ENCODE measurements at places on chromosomes 3 and 15.

DNA sequence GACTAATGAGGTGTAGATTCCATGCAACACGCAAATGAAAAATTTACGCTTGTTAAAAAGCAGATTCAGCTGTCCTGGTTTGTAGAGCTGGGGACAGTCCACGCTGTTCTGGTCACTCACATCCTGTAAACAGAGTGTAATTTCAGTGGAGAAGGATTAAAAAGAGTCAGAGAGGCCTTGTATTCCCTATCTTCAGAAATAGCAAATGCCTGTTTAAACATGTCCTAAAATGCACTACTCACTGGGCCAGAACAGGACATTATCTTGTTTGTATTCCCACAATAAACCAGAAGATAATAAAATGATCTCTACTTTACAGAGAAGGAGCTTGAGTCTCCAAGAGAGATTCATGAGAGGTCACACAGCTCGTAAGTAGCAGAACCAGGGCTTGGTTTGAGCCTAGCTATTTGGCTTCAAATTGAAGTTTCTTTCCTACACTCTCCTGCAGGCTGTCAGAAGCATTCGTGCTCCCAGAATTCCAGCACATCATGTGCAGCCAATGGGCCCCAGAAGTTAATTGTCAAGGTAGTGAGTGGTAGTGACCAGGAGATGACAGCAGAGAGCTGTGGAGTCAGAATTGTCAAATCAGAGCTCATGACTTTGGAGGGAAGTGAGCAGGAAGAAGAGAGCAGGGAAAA lies 242.5 kb downstream of the ATP8B4 start:
- DNase-seq: no peak

DNA sequence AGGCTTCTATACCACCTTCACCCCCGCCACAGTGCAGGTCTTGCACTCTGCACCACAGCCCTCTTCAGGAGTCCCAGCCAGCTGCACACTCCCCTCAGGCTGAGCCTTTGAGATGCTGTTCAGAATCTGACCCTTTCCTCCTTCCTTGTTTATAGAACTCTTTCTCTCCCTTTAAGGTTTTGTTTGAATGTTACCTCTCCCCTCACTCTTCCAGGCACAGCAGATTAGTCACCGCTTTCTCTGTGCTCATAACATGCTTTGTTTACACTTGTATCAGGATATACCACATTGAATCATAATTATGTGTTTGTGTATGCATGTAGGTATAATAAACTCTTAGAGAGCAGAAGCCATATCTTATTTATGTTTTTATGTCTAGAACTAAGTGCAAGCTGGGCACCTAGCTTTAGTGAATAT lies 168.4 kb upstream of the BCL6 start:
- no peak for DNase-seq

GRCh38 chr3:174532776-174533175 lies 326.4 kb upstream of the NAALADL2 start:
- DNase-seq: no peak

GRCh38 chr15:80613762-80614365 lies 81.2 kb upstream of the ABHD17C start:
- DNase-seq: no peak

- DNase-seq: no peak
These were observed 303.0 kb downstream of the PLOD2 start for GRCh38 chr3:145857956-145858355.

DNA sequence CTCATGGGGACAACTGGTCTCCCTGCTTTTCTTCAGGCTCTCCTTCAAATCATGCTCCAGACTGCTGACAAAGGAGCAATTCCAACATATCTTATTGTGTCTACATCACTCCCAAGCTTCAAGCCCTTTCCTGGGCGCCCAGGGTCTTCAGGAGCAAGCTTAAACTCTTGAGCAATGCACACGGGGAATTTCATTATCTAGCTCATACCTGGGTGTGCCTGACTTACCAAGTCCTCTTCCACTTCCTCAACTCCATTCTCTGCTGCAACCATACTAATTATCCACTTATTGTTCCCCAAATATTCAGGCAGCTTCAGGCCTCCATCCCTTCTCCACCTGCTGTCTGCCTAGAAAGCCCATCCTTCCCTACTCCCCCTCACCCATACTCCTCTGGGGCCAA lies 50.6 kb downstream of the B3GNT5 start:
- DNase-seq: no peak

DNA sequence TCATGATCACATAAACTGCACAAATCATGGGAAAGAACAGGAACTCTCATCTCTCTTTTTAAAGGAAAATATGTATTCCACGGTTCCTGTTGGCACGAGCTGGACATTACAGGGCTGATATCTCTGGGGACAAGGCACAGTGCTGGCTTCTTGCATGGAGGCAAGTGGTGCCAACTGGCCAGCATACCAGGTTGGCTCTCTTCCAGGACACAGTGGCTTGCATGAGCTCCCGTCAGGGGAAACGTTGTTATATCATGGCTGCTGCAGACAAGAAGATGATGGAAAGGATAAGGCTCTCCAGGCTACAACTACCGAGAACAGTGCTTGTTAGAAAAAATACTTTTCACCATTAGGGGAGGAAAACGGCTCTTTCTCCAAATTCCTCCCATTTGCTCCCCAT lies 283.9 kb downstream of the RORA start:
- no peak for DNase-seq

- no peak for DNase-seq
These were observed 99.6 kb downstream of the FNDC3B start for GRCh38 chr3:172138792-172139507.

DNA sequence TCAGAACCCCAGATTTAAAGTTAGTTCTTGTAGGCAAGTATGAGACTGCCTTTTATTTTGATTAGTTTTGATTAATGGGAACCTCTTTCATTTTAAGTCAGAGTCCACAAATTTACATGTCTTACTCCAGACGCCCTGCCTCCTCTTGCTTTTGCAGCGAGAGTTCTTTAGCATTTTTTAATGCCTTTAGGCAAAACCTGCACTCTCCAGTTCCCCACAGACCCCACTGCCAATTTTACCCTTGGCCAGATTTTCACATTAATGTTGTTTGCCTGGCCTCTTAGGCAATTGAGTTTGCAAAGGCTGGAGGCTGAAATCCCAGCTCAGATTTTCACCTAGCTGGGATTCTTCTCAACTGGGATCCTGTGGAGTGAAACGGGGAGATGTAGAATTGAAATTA lies 85.8 kb downstream of the GAP43 start:
- DNase-seq: no peak

GRCh38 chr3:75631541-75631940 lies 32.6 kb upstream of the FRG2C start:
- DNase-seq: no peak

GRCh38 chr15:75213768-75214221 lies 12.1 kb downstream of the C15orf39 start:
- DNase-seq: no peak

- DNase-seq: no peak
These were observed 41.4 kb upstream of the BSN start for GRCh38 chr3:49512781-49513355.

DNA sequence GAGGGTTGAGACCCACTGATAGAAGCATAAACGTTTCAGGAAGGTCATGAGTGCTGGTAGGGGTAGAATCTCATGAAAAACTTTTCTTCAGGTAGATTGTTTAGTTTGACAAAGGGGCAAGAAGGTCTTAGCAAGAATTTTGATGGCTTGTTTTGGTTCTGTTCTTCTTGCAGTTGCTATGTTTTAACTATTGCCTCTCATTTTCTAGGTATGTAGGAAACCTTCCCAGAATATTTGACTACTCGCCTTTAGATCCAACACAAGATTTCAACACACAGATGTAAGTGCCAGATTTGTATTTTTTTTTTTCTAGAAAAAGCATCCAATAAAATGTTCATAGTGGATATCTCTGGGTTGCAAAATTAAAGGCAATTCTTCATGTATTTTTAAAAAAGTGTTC lies 77.1 kb downstream of the USP13 start:
- DNase-seq: no peak

DNA sequence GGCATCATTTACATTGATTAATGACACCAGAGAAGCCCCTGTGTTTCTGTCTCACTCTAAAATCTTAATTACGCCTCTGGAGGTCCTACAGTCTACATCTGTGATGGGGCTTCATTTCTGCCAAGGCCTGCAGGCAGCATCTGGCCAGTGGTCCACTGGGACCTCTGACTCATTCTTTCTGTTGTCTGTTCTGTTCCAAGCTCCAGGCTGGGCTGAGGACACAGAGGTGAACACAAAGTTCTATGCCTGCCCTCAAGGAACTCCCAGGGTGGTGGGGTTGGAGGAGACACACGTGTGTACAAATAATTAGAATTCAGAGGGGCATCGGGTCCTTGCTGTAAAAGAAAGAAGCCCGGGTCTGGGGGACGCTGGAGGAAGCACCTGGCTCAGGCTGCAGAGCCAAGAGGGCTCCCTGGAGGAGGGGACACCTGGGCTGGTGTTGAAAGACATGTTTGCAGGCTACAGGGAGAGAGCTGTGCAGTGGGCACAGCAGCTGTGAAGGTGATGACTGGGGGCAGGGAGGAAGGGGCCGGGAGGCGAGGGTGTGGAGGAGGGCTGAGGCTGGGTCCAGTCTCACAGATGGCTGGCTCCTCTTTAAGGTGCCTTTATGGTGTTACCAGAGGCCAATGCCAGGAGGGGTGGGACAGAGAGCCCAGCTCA lies 103.3 kb upstream of the PRR23E start:
- DNase-seq: no peak

GRCh38 chr15:76303909-76304308 lies 7.4 kb downstream of the ETFA start:
- DNase-seq: no peak

DNA sequence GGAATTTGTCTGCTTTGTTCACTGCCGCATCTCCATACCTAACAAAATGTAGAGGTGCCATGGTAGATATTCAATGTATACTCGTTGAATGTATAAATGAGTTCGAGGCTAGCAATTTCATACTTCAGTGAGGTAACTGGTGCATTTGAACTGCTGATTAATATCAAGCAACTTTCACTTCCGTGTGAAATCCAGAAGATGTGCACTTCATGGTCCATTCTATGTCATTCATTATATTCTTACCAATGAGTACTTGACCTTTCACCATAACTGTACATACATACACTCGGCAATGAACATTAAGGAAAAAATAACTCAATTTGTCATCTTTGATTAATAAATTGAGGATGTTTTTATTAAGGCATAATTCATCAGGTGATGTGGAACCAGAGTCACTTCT lies 598.5 kb downstream of the ZNF385D start:
- no peak for DNase-seq

DNA sequence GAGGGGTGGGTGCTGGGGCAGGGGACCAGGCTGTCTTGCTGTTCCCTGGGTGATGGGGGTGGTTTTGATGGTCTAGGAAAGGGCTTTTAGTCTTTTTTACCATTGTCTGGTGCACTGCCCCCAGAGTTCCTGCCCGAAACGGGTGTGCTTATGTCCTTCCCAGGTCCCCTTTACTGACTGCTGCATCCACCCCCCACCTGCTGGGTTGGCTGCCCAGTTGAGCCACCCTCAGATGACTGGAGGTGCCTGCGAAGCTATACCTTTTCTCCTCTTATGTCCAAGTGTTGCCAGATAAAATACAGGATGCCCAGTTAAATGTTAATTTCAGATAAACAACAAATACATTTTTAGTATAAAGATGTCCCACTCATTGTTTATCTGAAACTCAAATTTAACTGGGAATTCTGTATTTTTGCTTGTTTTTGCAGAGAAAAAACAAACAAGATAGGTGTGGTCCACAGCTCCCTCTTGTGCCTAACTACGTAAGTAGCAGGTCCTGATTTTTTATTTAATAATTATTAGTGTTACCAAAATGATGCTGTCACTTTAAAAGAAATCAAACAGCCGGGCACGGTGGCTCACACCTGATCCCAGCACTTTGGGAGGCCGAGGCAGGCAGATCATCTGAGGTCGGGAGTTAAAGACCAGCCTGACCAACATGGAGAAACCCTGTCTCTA lies 6.1 kb upstream of the RPP14 start:
- no peak for DNase-seq
